ENCODE measurements at places on chromosomes 6 and 20.

GRCh38 chr20:38892091-38892981 lies 33.9 kb upstream of the FAM83D start:
- DNase-seq: no peak

GRCh38 chr20:56426926-56427325 lies 14.9 kb downstream of the CASS4 start:
- no peak for DNase-seq

GRCh38 chr20:60206259-60206658 lies 248.0 kb downstream of the CDH26 start:
- no peak for DNase-seq

DNA sequence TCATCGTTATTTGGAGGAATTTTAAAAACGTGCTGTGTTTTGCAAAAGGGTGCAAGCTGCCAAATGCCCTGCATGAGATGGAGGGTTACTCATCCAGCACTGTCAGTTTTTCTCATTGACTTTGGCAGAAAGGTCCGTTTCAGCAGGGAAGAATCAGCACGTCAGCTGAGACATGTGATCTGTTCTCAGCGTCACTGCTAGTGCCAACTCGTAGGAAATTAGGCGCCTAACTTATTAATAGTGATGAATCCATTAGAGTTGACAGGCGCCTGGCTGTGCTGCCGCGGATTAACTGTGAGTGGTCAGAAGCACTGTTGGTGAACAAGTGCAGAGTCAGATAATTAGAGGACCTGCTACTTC lies 175.5 kb upstream of the FOXQ1 start:
- DNase-seq: no peak

GRCh38 chr6:53752856-53753255 lies 41.9 kb upstream of the LRRC1 start:
- DNase-seq: no peak

All from activated naive CD8-positive, alpha-beta T cell treated with anti-CD3 and anti-CD28 coated beads, Interleukin-2, amount 10 ng/mL, durations not matched to agents 7 days and 5 days (primary cell).